ENCODE measurements at places on chromosomes 3 and 15.

DNA sequence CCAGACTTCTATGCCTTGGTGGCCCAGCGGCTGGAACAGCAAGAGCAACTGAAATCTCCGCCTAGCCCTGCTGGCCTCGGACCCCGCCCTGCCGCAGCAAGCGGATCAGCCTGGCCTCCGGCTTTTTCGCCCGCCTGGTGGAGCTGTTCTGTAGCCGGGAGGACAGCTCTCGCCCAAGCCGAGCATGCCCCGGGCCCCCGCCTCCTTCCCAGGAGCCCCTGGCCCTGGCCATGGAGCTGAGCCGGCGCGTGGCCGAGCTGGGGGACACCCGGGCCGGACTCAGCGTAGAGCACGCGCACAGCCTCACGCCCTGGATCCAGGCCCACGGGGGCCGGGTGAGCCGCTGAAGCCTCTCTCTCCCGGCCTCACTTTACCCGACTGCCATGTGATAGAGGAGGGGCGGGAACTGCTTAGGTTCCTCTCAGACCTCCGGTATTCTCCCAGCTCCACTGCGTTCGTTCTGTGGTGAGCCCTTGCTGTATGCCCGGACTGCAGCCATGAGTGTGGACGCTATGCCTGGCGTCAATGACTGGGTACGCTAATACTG lies 24.1 kb upstream of the MRPL3 start:
- no peak for DNase-seq

GRCh38 chr15:49101536-49101935 lies 53.9 kb downstream of the COPS2 start:
- no peak for DNase-seq

GRCh38 chr3:88142094-88142624 lies 7.6 kb upstream of the C3orf38 start:
- no peak for DNase-seq

DNA sequence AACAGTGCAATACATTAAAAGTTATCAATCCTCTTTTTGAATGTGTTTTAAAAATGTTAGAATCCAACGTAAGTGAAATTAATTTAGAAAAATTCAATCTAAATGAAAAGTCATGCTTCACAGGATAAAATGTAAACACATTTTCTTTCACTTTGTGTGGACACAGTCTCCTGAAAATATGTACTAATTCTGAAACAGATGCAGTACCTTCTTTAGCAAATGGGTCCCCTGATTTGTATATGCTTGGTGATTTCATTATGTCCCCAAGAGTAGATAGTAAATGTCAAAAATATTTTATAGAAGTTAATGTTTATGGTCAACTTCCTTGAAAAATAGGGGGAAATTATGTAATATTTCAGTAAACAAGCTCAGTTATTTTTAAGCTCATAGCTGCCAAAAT lies 28.9 kb downstream of the FOXP1 start:
- no peak for DNase-seq

Measured in NCI-H1436 treated with DMSO at 0.1 percent for 48 hours (cell line).